ENCODE measurements at places on chromosomes 3 and 15.

GRCh38 chr3:188915127-188915526 lies 256.6 kb upstream of the TPRG1 start:
- no peak for DNase-seq

- no peak for DNase-seq
Observed at GRCh38 chr15:27358751-27359434, 387.9 kb downstream of the GABRG3 start.

DNA sequence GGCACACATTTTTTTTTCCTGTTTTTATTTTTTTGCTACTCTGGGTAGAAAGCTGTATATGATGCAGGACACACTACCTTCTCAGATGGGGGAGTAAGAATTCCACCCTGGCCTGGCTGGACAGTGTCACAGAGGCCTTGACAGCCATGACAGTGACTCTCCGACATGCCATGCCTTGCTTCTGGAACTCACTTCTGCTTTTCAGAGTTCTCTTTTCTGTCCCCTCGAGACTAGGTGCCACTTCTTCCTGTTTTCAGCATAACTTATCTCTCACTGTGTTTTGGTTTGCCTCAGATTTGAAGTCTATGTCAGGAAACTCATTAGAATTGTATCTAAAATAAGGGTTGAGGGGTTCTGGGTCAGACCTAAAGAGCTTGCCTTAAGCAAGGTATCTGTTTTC lies 69.1 kb upstream of the SEC13 start:
- peak; percentile 79 for DNase-seq

DNA sequence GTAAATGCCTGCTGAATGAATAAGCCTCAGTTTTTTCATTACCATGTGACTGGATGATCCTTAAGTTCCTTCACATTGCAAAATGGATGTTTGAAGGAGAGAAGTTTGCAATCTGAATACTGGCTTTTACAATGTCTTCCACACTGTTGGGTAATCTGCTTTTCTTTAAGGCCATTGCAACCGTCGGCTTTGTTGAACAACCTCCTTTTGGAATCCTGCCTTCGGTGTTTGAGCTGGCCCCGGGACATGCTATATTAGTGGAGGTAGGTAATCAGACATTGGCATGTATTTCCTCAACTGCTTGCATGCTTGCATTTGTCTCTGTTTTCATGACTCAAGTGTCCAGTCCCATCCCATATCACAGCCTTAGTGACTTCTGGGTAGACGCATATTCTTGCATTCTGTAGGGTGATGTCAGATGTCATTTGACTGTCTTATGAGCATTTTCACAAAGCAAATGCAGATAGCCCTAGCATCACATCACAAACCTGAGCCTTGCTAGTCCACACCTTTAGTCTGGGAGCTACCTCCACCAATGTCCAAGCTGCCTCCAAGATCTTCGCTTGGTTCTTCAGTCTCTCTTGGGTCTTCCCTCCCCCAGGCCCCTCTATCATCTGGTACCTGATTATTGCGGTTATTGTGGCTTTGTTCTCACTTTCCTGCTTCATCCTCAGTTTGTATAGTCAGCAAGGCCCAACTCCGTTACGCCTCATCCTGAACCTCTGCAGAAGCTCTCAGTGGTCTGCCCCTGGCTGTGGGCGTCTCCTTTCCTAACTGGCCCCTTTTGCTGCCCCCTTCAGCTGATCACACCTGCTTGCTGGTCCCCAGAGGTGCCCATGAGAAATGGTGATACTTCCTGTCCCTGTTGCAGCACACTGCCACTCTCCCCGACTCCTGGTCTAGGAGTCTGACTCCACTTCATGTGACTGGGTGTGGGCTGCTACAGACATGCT lies 48.5 kb downstream of the ACAA1 start:
- no peak for DNase-seq

DNA sequence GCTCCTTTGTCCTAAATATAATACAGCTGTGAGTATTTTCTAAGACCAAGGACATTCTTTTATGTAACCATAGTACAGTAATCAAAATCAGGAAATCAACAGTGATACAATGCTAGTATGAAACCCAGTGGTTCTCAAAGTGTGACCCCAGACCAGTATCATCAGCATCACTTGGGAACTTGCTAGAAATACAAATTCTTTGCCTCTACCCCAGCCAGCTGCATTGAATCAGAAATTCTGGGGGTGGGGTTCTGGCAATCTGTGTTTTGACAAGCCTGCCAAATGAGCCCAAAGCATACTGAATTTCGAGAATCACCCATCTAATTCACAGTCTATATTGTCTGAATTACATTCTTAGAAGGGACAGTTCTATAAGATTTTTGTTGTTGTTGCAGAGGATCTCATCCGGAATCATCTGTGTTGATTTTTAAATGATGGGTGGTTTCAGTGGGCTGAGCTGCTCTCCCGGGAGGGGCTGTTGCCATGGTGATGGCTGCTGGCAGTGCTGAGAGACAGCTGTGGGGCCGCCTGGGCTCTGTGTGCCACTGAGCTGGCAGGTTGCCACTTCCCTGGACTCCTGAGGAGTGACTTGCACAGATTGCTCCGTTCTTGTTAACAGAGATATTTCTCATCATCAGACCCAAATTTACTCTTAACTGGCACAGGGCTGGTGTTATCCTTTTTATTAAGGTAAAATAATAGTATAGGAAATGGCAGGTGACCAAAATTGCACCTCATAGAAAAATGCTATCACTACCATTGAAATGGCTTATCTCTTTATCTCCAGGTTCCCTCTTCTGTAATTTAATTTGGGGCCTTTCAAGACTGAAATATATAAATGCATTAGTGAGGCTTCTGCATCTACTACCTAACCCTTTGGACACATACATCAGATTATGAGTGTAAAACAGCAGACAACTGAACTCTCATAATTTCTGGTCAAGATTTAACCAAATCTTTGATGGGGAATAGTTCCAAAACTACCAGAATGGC lies 56.5 kb downstream of the NEK11 start:
- no peak for DNase-seq

- DNase-seq, result peak; percentile 6
Observed at GRCh38 chr3:121431726-121432517, 113.9 kb downstream of the POLQ start.

DNA sequence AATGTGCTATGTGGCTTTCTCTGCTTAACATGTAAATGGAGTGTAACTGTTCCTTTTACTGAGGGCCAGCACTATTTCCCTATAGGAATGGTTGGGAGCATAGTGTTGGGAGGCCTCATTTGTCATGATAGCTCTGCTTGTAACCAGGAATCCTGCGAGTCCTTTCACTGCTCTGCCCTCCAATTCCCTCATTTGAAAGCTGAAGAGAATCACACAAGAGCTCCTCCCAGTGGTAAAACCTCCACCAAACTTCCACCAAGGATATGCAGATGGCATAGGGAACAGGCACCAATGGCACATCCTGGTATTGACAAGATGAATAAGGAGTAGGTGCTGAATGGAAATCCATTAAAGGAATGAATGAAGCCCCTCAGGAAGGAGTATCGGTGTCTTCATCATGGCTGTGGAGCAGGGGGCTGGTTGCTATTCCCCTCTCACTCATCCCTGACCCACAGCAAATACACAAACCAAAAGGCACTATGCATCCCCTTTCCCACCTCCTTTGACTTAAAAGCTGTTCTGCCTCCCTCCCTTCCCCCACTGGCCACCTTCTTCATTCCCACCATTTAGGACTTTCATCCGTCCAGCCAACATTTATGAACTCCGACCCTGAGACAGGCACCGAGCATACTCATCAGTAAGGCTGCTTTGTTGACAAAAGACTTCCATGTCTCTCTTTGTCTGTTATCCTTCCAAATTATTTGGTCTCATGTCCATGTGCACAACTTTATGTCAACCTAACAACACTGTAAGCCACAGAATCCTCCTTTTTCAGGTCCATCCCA lies 560.8 kb downstream of the FOXP1 start:
- no peak for DNase-seq
